ENCODE measurements at places on chromosomes 2 and 18.

- no peak for DNase-seq
Measured at GRCh38 chr2:25912851-25913695, 34.8 kb upstream of the ASXL2 start.

- DNase-seq, result no peak
Measured at GRCh38 chr18:26309281-26309680, 83.0 kb downstream of the TAF4B start.

- DNase-seq, result no peak
Measured at GRCh38 chr2:8448824-8449556, 232.9 kb upstream of the ID2 start.

DNA sequence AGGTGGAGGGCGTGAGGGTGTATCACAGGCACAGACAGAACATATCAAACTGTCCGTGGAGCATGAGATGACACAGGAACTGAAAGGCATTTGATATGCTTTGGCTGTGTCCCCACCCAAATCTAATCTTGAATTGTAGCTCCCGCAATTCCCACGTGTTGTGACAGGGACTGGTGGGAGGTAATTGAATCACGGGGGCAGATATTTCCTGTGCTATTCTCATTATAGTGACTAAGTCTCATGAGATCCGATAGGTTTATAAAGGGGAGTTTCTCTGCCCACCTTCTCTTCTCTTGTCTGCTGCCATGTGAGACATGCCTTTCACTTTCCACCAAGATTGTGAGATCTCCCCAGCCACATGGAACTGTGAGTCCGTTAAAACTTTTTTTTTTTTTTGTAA is 123.1 kb upstream of the PIEZO2 start:
- peak; percentile 16 for DNase-seq

DNA sequence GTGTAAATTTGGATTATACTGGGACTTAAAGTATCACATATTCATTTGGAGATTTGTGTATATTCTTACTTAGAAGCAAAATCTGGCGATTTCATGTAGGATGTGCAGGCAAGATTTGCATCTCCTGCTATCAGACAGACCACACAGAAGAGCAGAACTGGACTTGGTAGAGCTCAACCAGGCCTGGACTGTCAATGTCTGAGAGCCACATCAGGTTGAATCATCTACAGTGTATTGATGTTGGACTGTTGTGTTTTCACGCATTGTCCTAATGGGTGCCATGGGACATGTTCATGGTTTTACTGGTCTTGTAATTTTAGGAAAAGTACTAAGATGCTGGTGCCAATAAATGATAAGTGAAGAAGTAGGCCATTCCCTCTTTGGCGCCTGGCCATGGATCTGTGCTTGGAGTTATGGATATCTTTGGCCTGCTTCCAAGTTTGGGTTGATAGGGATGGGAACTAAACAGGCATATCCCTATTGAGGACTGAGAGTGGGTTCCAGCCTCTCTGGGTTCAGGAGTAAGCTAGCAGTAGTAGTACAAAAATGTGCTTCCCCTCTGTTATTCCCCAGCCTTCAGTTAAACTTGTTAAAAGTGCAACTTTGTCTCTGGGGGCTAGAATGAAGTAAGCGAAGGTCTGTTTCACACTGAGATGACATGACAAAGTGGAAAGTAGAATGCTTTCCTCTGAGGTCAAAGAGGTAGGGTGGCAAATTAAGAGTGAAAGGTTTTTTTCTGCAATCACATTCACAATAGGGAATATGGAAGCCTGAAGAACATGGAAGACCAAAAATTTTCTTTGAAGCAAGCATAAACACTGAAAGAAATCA is 49.2 kb upstream of the NEMP2 start:
- no peak for DNase-seq

DNA sequence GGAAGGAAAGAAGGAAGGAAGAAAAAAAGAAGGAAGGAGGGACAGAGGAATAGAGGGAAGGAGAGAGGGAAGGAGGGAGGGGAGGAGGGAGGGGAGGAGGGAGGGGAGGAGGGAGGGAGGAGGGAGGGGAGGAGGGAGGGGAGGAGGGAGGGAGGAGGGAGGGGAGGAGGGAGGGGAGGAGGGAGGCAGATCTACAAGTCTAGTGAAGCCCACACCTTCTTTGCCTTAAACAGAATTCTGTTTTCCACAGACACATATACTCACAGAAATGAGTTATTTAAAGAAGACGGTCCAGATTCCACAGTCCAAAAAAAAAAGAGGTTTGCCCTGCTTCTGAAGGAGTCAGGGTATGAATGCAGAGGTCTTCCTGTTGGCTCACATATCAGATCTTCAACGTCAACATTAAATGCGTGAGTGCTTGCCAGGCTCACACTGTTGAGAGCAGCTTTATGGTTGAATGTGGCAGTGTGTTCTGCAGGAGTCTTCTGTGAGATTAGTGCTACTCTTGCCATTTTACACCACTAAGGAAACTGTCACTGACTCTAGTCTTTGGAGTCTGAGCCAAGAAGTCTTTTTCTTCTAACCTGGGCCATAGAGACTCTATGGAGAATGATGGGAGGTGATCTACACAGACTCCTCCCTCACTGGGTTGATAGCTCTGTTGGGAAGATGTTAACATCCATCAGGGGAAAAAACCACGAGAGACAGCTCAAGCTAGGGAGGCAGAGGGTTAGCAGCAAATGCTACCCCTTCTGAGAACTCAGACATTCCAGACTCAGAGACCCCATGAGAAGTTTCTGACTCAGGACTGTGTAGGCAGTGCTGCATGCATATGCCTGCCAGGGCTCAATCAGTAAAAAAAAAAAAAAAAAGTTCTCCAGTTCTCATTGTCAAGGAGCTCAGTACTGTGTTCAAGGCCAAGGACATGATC is 23.3 kb downstream of the PAX8 start:
- DNase-seq, result no peak

- DNase-seq, result no peak
Measured at GRCh38 chr2:99803846-99804245, 314.0 kb upstream of the REV1 start.

GRCh38 chr2:190979906-190980629 is 33.9 kb downstream of the STAT1 start:
- DNase-seq, result peak; percentile 99

- no peak for DNase-seq
Measured at GRCh38 chr2:45902781-45903375, 251.4 kb downstream of the PRKCE start.
